ENCODE measurements at places on chromosomes 16 and 17. TPM values are rescaled to one million over a fixed set of nuclear protein-coding genes. Genes with fewer than 3 reads are reported as not detected.

Gene ZSWIM7
- 19.1 TPM for total RNA-seq

Gene KRT25
- not detected for total RNA-seq

Gene DHODH
- 10.6 TPM for total RNA-seq

Gene DNAAF8
- total RNA-seq = 2.4 TPM

DNA sequence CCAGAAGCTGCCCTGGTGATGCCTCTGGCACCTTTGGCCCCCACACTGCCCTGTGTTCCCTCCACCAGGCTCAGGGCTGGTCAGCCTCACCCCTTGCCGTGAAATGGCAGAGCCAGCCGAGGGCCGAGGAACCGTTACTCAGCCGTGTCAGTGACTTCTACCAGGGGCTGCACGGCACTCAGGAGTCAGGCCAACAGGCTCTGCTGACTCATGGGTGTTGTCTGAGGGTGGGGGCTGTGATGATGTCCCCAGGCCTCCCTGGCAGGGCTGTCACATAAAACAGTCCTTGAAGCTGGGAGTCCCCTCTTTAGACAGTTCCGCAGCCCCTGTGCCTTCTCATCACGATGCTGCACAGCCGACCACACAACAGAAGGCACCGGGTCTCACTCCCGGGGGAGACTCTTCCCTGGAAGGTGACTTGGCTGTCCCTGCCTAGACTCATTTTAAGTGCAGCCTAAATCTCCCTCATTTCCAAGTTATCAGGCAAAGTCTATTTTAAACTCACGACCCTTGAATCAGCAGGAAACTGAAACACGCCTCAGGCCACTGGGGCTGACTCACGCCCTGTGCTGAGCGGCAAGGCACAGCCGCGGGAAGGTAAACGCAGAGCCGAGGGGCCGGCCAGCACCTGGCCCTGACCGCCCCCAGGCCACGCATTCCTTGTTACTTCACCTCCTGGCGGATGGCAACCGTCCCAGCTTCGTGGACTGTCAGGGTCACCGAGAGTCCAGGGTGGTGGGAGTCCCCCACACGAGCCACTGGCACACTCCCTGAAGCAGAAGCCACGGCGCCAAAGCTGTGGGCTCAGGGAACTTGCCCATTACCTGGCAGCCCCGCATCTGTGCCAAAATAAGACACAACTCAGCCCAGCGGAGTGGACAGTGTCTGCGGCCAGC is 102.6 kb downstream of the ZNF778 start:
- no peaks in the 10 kb centered on the region for H3K27me3 ChIP-seq
- H3K4me3 ChIP-seq = peak overlapping the region; percentile 57
- peak overlapping the region; percentile 80 for H3K27ac ChIP-seq
- peaks cover 98% of the 10 kb centered on the region for H3K4me1 ChIP-seq

- peaks cover 4% of the 10 kb centered on the region for H3K4me1 ChIP-seq
- no peak overlapping the region for H3K4me3 ChIP-seq
- H3K27ac ChIP-seq = no peak overlapping the region
- H3K27me3 ChIP-seq = no peaks in the 10 kb centered on the region
- H3K36me3 ChIP-seq = no peaks in the 10 kb centered on the region
Observed at GRCh38 chr17:4566785-4567184, 6.4 kb upstream of the GGT6 start.

GRCh38 chr16:47358816-47359215 is 102.0 kb downstream of the ITFG1 start:
- DNase-seq = peak; percentile 11
- no peak overlapping the region for H3K27ac ChIP-seq
- peaks cover 13% of the 10 kb centered on the region for H3K4me1 ChIP-seq
- no peaks in the 10 kb centered on the region for H3K36me3 ChIP-seq
- H3K4me3 ChIP-seq = no peak overlapping the region
- H3K27me3 ChIP-seq = no peaks in the 10 kb centered on the region

DNA sequence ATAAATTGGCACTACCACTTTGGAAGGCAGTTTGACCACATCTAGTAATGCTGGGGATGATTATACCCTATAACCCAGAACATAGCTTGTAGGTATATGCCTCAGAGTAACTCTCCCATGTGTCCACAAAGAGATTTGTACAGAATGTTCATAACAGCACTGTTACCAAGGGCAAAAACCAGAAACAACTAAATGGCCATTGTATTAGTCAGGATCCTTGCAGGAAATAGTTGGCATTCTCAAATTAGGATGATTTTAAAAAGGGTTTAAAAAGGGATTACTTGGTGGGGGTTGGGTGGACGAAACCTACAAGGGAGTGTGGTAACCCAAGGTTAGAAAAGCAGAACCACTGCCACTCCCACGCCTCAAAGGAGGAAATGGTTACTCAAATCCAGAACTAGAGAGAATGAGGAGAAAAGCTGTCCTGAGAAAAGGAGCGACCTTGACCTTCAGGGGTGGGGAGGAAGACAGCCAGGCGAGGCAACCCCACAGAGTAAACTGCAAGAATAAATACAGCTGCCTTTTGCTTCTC is 2.1 kb downstream of the CPPED1 start:
- H3K27me3 ChIP-seq = no peaks in the 10 kb centered on the region
- H3K4me1 ChIP-seq = peaks cover 43% of the 10 kb centered on the region
- peak overlapping the region; percentile 97 for H3K4me3 ChIP-seq
- peaks cover 3% of the 10 kb centered on the region for H3K36me3 ChIP-seq

DNA sequence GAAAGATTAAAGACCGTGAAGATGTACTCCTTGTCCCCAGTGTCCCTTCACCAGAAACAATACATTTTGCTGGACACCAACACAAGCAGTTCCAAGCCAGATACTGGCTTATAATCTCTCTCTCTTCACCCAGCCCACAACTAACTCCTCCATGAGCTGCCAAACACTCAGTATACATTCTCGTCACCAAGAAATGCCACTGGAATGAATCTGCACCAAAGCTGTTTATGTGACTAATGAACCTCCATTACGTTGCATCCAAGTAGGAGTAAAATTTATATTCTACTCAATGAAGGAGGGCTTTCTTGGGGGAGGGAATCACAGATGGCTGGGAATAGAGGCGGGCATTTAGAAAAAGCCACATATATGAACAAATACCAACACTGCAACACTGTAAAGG is 20.9 kb upstream of the SOX9 start:
- no peak overlapping the region for H3K4me3 ChIP-seq
- no peak for DNase-seq
- H3K4me1 ChIP-seq = peaks cover 20% of the 10 kb centered on the region

- H3K27ac ChIP-seq = no peak overlapping the region
- no peaks in the 10 kb centered on the region for H3K4me1 ChIP-seq
- no peak for DNase-seq
- H3K36me3 ChIP-seq = no peaks in the 10 kb centered on the region
- no peaks in the 10 kb centered on the region for H3K27me3 ChIP-seq
- no peak overlapping the region for H3K4me3 ChIP-seq
Observed at GRCh38 chr17:81030741-81031565, 4.0 kb upstream of the BAIAP2 start.

Data from PC-9 (cell line).